Neural crest cell (in vitro differentiated cells): ENCODE measurements at places on chromosomes 1 and 21.

DNA sequence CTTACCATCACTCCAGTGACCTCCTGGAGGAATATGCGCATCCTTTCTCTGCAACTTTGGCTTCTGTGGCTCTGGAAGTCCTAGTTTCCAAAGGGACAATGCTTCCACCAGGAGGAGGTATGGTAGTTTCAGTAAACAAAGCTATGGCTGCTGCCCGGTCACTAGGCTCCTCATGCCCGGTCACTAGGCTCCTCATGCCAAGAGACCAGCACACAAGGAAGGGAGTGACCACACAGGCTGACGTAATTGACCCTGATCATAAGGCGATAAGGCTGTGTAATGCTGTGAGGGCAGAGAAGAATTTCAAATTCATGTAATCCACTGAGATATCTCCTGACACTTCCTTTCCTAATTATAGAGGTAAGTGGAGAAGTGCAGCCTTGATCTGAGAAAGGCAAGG, 102.9 kb downstream of the DTL start:
- DNase-seq: no peak

DNA sequence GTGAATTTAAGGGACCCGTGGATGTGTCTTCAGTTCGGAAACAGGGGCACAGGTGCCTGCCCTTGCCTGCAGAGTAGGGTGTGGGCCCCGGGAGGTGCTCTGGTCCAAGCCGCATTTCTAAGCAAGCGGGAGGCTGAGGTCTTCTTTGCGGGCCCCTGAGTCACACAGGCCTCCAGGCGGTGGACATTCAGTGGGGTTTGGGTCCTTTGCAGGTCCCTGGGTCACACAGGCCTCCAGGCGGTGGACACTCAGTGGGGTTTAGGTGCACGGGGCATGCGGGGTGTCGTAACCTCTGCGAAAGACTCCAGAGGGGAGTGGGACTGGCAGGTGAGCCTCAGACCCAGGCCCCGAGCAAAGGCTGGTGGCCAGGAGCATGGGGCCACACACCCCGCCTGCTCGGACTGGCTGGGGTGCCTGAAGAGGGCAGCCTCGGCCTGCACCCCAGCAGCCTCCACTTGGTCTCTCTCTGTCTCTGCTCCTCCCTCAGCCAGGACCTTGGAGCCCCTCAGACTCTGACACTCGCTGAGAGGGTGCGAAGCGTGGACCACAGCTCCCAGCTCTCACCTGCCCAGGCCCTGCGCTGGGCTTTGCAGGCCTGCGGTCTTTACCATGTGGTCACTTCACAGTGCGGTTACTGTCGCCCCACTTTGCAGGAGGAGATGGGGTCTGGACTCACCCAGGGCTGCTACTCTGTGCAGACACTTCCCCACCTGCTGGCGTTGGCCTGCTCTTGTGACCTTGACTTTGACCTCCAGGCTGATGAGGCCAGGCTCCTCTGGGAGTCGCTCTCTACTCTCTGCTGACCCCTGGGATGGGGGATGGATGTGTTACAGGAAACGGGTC, 6.0 kb upstream of the AGPAT3 start:
- no peak for DNase-seq

- no peak for DNase-seq
Measured at GRCh38 chr1:221100611-221101010, 221.4 kb downstream of the HLX start.

DNA sequence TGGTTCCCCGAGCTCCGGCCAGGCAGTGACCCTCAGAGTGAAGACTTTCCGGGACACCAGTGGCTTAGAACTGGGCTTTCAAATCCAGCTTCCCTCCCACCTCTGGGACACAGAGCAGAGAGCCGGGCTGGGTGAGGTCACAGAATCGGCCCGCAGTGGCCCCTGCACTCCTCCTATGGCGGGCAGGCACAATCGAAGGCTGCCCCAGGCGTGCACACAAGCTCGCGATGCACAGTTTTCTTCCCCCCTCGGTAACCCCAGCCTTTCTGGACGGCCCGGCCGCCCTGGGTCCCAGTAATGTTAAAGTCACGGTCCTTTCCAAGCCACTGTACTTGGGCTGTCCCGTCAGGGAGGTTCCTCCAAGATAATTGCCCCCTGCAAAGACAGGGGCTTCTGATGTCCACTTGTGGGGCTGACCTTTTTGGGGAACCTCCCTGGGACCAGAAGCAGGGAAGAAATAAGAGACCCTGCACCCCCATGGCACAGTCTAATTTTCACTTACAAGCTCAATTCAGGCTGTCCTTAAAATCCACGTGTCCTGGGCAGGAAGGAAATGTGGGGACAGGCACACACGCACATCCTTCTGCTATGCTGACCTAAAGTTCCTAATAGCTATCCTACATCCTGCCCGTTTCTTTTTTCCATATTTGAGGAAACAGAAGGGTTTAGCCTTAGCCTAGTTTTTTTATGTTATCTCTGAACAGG, 13.7 kb downstream of the TFF3 start:
- DNase-seq: no peak

GRCh38 chr1:41780322-41780721, 138.4 kb downstream of the HIVEP3 start:
- DNase-seq: no peak

GRCh38 chr21:32186804-32187203, 92.0 kb downstream of the MIS18A start:
- DNase-seq: no peak

DNA sequence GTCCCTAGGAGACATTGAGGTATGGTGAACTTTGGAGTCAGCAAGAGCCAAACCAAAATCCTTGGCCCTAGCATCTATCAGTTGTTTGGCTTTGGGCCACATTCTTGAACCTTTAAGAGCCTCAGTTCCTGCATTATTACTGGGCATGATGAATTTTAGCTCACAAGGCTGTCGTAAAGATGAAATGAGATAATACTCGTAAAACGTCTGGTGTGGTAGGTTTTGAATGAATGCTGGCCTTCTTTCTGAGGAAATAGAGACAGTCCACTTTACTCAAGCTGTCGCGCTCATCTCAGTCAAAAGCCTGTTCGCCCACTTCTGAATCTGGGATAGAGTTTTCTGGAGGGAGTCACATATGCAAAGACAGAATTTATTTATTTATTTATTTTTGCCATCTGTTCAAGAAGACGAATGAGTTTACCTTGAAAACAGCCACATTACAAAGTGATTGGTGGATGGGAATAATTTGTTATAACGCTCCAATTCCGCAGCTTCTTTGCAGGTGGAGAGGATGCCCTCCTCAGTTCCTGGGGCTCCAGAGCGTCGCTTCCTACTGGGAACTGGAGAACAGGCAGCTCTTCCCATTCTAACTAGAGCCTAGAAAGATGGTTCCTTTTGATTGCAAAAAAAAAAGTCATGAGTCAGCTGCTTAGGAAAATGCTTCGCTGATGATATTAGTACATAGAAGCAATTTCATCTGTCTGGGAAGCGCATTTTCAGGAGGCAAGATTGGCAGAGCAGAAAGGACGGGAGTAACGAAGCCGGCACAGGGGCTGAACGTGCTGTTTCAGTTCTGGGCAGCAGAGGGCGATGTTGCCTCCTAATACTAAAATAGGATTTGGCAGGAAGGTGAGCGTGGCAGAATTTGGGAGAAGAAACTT, 49.9 kb upstream of the CYP2J2 start:
- peak; percentile 76 for DNase-seq

DNA sequence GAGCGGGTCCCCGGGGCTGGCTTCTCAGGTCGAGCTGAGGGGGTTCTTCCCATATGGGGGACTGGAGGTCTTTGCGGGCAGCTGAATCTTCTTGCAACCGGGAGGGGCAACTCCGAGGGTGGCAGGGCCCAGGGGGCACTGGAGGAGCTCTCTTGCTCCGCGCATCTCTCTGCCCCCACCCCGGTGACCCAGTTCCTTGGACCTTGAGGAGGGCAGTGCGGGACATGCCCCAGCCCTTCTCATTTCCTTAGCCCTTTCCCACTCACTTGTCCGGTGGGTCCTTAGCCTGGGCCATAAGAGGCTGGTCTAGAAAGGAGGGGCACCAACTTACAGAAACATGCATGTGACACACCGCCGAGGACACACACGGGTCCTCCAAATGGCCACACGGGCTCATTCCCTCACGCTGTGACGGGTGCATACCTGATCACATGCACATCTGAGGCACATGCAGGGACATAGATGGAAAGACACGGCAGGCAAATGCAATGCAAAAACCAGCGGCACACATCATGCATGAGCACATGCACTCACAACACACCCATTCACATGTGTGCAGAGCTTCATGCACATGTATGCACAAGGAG, 630 bp downstream of the HPCA start:
- DNase-seq: no peak

- DNase-seq: no peak
Measured at GRCh38 chr1:7387053-7387927, 383.8 kb upstream of the VAMP3 start.

DNA sequence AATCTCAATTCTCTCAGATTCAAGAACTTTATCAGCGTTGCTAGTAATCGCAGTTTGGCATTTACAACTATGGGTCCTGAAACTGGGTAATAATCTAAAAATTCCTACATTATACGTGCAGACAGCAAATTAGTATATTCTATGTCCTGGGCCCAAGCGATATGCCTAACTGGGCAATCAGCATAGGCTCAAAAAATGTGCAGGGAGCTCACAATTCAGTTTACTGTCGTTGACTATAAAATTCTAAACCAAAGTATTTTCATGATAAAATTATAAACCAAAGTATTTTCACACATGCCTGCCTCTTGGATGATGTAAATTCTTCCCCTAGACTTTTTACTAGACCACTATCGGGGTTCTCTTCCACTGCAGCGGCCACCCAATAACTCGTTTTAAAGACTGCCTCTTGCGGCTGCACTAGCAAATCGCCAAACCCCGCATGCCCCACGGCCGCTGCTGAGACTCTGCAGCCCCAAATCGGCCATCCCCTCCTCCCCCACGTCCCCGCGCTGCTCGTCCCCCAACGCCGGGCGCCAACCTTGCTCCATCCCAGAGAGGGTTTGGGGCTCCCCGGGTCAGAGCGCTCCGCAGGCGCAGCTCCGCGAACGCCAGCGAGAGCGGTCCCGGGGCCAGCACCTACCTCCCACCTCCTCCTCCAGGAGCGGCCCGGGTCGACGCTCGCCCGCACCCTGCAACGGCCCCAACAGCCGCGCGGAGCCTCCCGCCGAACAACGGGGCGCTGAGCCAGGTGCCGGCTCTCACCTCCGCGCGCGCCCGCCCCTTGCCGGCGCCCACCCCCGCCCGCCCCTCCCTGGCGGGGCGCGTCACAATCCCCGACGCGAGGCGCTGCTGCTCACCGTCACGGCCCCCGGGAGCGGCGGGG, 506 bp downstream of the SSX2IP start:
- peak; percentile 53 for DNase-seq

DNA sequence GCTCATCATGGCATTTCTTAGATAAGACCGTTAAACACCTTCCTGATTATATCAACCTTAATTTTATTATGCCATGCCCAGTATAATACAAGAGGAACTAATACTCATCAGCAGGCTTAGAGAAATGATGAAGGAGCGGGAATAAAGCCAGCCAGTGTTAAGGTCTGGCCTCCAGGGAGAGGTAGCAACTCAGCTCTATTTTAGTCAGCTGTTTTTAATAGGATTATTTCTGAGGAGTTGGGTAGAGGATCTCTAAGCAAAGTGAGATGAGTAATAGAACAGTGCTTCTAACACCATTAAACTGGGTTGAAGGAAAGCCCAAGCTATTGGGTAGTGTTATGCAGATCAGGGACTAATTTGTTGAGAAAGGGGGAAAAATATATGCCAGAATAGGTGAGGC, 921.5 kb downstream of the TTLL7 start:
- DNase-seq: no peak

DNA sequence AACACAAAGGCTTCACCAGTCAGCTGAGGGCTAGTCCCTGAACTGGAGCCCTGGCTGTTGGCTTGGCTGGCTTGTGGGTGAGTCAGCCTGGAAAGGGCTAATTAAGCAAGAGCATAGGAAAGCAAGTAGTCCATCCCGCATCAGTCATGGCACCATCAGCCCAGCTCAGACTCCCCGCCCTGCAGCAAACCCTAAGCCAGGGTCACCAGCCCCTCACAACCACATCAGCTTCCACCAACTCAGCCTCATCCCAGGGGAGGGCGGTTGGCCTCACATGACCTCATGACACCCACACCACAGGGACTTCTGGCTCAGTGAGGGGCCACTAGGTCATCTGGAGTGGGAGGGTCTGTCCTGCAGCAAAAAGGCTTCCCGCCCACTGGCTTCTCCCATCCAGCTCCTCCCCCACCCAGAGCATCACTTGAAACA, 7.0 kb upstream of the SPATC1L start:
- no peak for DNase-seq

DNA sequence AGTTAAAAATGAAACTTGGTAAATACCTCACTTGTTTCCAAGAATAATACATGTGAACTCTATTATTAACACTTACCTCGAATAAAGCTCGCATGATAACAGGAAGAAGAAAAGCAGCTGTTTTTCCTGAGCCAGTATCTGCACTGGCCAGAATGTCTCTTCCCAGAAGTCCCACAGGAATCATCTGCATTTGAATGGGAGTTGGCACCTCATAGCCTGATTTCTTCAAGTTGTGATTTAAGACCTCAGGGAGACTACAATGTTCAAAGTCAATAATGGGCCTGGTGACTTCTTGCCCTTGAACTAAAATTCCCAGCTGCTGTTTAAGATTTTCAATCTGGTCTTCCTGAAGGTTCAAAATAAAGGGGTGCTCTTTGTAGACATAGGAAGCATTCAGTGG, 3.8 kb downstream of the DDX59 start:
- no peak for DNase-seq

GRCh38 chr1:115355069-115355468, 17.0 kb upstream of the NGF start:
- DNase-seq: no peak

GRCh38 chr21:15825700-15826099, 95.9 kb downstream of the USP25 start:
- DNase-seq: no peak

DNA sequence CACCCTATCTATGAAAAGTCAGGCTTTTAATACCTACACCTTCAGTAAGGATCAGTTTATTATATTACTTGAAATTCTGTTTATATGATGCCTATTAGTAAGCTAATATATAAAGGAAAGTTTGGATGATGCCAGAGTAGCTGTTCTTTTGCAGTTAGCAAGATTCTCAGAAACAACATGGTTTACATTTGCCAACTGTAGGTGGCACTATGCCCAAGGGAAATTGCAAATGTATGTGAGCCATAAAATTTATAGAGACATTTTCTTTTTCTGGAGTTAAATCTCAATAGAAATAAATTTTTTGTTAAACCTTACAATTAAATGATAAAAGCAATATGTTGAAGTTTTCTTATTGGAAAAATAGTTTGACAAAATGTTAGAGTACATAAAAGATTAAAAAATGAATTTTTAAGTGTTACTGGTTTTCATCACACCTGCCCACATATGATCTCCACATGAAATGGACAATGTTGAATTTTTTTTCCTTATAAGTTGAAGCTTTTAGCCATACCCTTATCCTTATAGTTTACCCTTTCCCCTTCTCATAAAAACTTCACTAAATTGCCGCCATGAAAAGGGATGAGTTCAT, 32.1 kb upstream of the EPHX4 start:
- peak; percentile 23 for DNase-seq

DNA sequence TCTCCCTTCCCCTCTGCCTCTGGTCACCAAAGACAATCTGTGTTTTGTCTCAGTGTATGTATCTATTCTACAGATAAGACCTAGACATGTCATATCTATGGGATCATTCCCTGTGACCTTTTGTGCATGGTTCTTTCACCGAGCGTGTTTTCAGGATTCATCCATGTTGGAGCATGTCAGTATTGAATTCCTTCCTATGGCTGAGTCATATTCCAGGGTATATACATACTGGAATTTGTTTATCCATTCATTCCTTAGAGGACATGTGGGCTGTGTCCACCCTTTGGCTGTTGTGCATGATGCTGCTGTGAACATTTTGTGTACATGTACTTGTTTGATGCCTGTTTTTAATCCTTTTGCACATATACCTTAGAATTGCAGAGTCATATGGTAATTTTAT, 69.9 kb downstream of the NFASC start:
- DNase-seq: no peak

- no peak for DNase-seq
Measured at GRCh38 chr1:30748699-30749401, 8.7 kb downstream of the LAPTM5 start.
